ENCODE measurements at places on chromosomes 5 and 9.

- no peak for DNase-seq
Observed at GRCh38 chr5:177496070-177496726, 1.2 kb downstream of the PDLIM7 start.

DNA sequence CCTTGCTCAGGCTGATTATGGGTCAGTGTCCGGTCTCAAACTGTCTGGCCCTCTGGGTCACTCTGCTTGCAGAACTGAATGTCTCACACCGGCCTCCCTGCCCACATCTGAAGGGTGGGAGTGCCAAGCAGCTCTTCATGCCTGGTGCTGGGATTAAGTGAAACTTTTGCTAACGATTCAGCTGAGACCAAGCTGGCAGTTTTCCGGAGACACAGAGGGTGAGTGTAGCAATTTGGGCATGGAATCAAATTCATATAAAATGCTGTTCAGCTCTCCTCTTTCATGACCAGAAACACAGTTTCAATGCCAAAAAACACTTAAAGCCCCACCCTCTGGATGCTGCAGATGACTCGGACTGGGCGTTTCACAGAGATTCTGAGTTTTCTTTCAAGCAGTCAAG lies 207.5 kb downstream of the NXNL2 start:
- no peak for DNase-seq

GRCh38 chr5:159212657-159213462 lies 3.5 kb upstream of the RNF145 start:
- DNase-seq = no peak

- no peak for DNase-seq
Observed at GRCh38 chr9:27367921-27368315, 71.0 kb upstream of the EQTN start.

DNA sequence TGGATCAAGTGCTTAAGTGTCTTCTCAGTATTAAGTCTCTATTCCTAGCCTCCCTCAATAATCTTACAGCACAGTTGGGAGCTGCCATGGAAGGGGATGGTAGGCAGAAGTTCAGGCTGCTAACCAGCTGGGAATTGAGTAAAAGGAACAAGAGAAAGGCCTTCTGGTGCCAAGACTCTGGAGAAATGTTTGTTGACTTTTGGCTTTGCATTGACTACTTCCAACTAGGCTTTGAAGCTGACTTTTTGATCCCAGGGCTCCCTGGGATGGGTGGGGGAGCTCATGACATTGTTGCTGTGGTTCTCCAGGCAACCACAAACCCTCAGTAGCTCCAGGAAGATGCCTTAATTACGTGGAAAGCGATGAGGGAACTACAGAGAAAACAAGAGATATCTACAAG lies 85.2 kb upstream of the HTR4 start:
- DNase-seq = no peak

GRCh38 chr9:85505612-85506011 lies 236.1 kb downstream of the AGTPBP1 start:
- DNase-seq = no peak

DNA sequence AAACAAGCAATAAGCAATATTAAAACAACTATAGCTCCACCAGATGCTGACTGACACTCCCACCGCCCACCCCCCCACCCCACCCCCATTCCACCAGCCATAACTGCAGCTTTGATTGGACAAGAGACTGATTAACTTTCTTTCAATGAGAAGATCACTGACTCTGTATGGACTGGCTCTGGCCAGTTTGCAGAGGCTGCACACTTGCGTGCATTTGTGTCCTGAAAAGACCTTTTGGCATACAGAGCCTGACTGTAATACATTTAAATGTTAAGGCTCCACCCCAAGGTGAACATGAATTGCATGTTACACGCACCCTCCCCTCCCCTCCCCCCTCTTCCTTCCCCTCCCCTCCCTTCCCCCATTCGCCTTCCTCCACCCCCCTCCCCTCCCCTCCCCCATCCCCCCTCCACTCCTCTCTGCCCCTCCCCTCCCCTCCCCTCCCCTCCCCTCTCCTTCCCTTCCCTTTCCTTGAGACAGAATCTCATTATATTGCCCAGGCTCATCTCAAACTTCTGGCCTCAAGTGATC lies 31.1 kb downstream of the FGD3 start:
- DNase-seq = no peak

- DNase-seq = no peak
Observed at GRCh38 chr9:34983209-34983608, 6.3 kb upstream of the DNAJB5 start.

DNA sequence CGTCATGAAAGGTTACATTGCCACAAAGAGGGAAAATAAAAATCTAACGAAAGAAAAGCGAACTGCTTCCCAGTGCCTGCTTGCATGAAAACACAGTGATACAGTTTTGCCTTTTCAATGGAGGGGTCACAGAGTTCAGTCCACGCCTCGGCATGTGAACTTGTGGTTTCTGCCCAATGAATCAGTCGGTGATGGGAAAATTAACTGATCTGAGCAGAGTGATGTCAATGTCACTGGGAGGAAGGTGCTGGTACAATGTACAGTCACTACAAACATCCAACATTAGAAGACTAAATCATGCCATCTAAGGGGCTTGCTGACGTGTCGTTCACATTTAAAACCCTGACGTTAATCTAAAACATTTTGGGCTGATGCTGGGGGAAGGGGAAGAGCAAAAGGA lies 151.8 kb upstream of the MSX2 start:
- DNase-seq = no peak

- no peak for DNase-seq
Observed at GRCh38 chr9:83379045-83379444, 159.2 kb downstream of the FRMD3 start.

GRCh38 chr5:176610435-176610773 lies 448 bp upstream of the GPRIN1 start:
- no peak for DNase-seq

Measured in NCI-H1417 treated with DMSO at 0.1 percent for 48 hours (cell line).